ENCODE measurements at places on chromosomes 4 and X. TPM values are rescaled to one million over a fixed set of nuclear protein-coding genes. Genes with fewer than 3 reads are reported as not detected.

DDX60 gene
- 4.2 TPM for polyA plus RNA-seq

IDH3G gene
- 78.6 TPM for polyA plus RNA-seq

SYTL5 gene
- 0.08 TPM for polyA plus RNA-seq

MAOB gene
- polyA plus RNA-seq, result 54.8 TPM

DGKQ gene
- polyA plus RNA-seq, result 3.7 TPM

GALNTL6 gene
- polyA plus RNA-seq, result 0.33 TPM

RASSF6 gene
- polyA plus RNA-seq, result not detected

DUSP21 gene
- polyA plus RNA-seq, result not detected

L1CAM gene
- polyA plus RNA-seq, result 1.8 TPM

KIF4A gene
- polyA plus RNA-seq, result 0.04 TPM
